GOT3 (cell line): ENCODE measurements at places on chromosomes 2 and 18.

- DNase-seq, result no peak
Measured at GRCh38 chr18:50967714-50968661, at the start of gene ELAC1. TSS of gene ELAC1 (plus strand) at chr18:50968040. CDS start at chr18:50974405, 6,365 bp downstream.

GRCh38 chr2:232261776-232262175 is 116.8 kb upstream of the ALPP start:
- DNase-seq, result no peak

DNA sequence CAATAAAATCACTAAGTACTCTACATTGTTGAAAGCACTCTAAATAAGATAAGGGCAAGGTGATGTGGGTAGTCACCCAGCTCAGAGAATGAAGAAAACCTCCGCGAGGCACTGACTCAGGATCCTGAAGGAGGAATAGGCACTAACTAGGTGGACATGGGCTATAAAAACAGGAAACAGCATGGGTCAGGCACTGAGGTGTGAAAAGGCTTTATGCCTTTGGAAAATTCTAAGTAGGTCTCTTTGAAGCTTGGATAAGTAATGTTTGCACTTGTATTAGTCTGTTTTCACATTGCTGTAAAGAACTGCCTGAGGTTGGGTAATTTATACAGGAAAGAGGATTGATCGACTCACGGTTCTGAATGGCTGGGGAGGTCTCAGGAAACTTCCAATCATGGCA is 161.6 kb downstream of the EPHA4 start:
- DNase-seq, result no peak

DNA sequence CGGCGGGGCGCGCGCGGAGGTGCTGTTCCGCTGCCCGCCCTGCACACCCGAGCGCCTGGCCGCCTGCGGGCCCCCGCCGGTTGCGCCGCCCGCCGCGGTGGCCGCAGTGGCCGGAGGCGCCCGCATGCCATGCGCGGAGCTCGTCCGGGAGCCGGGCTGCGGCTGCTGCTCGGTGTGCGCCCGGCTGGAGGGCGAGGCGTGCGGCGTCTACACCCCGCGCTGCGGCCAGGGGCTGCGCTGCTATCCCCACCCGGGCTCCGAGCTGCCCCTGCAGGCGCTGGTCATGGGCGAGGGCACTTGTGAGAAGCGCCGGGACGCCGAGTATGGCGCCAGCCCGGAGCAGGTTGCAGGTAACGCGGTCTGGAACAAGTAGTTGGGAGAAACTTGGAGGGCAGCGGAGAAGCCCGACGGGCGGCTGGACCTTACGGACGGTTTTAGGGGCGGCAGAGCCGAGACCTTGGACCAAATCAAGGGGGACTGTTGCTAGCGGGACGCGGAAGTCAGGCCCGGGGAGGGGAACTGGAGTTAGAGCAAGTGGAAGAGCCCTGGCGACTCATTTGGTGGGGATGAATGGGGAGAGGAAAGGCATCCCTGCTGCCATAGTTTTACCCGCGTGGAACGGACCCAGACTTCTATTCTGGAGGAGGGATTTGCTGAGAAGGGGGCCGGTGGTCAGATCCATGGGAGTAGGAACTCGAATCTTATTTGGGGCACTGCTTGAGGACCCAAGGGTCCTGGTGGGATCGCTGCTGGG is 573 bp downstream of the IGFBP2 start:
- DNase-seq, result no peak

- no peak for DNase-seq
Measured at GRCh38 chr2:12847694-12848575, 131.2 kb downstream of the TRIB2 start.

DNA sequence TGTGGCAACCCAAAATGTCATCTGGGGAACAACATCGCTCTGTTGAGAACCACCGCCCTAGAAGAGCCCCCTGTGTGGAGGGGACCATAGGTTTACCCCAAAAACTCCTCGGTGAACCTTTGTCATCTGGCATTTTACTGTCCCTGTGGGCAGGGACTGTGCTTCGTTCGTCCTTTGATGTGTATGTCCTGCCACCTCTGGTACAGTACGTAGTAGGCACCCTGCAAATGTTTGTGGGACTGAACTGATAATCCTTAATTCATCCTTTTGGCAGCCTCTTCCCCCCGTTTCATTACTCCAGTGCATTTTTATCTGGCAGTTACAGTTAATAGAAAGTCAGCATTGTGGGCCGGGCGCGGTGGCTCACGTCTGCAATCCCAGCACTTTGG is 728 bp downstream of the NAPG start:
- DNase-seq, result no peak

DNA sequence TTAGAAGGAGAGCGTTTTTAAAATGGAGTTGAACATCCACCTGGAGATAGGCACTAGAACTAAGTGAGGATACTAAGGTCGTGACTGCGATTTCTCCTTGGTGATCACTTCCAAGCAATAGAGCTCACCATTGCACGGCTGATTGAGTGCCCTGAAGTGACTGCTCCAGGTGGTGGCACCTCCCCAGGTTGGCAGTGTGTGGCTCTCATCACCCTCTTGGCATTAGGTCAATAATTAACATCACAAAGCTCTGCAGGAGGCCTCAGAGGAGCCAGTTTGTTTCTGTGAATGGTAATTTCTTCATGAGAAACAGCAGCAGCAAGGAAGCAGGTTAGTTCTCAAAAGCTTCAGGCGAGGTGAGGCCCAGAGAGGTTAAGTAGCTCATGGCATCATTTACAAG is 259.6 kb downstream of the CLIP4 start:
- no peak for DNase-seq

DNA sequence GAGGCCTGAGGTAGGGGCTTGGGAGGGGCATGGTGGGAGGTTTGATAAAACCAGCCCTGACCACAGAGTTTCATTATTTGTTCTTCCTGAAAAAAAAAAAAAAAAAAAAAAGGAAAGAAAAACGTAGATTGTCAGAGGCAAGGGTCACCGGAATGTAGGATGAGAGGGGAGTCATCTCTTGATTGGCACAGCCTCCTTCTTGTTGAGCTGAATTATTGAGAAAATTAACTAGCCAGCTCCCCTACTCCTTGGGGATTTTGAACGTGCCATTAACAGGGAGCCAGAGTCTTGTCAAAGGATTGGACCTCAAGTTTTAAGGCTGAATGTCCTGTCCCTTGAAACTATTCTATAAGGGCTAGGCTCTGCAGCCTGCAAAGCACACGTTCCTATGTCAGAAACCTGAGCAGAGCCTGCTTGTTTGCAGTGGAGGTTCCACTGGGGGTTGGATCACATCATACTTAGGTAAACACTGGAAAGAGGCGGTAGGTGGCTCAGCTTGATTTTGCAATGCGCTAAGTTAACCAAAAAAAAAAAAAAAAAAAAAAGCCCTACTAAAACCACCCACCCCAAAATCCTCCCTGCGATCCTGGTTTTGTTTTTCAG is 2.3 kb downstream of the INHBB start:
- DNase-seq, result no peak

DNA sequence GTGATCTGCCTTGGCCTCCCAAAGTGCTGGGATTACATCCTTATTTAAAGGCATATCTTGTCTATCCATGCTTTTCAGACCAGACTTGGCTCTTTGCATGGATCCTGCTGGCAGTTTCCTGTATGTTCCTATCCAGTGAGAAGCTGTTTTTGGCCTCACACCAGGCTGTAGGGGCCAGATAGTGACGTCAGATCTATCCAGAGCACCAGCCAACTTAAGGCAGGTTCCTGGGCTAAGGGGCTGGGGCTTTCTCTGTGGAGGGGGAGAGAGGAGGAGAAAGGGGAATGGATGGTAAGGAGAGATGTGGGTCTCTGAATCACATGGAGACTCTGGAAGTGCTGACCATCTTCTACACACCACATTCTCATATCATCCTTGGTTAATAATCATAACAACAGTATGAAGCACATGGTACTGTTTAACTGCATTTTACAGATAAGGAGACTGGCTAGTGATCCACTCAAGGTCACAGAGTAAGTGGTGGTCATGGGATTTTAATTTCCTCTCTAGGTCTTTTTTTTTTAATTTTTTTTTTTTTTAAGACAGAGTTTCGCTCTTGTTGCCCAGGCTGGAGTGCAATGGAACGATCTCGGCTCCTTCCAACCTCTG is 2.0 kb upstream of the FAM117B start:
- DNase-seq, result no peak

DNA sequence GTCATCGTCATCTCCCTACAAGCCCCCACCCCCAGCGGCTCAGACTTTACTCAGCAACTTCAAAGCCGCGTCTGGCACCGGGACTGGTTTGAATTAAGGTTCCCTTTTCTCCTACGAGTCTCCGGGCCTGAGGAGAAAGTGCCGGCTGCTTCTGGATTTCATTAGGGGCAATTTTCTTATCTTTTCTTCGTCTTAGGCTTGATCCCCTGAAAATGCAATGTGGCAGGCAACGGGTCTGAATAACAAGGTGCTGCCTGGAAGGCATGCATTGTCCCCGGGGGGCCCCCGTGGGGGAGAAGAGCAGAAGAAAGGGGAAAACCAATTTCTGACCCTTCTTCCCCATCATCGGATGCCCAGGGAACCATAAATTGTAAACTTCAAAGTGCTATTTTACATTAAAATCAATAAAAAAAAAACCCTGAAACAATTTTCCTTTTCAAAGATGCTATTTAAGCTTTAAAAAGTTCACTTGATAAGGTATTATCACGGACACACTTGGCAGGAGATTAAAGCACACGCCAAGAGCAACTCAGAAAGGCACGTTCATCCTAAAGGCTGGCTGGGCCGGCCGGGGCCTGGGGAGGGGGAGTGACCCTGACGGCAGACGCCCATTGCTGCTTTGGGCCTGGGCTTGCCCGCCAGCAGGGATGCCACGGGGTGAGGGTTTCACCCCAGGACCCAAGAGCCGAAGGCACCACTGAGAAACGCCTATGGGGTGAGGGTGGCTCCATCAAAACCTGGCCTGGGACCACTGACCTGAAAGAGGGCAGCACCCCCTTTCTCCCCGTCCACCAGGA is 230.4 kb downstream of the TWIST2 start:
- DNase-seq, result no peak

DNA sequence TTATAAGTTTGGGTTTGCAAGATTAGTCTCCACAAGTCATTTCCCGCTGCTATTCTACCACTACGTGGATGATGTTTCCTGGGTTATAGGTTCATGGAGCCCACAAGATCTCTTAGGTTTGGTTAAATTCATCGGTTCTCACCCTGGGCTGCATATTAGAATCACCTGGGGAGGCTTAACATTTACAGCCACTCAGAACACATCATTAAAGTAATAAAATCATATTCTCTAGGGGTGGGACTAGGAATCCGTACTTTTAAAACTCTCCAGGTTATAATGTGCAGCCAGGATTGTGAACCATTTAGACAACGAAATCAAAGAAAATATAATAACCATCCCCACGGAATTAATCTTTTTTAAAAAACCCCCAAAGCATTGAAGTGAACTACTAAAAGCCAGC is 167.7 kb downstream of the ACTR3 start:
- no peak for DNase-seq

GRCh38 chr2:65395621-65396347 is 36.6 kb downstream of the SPRED2 start:
- no peak for DNase-seq

DNA sequence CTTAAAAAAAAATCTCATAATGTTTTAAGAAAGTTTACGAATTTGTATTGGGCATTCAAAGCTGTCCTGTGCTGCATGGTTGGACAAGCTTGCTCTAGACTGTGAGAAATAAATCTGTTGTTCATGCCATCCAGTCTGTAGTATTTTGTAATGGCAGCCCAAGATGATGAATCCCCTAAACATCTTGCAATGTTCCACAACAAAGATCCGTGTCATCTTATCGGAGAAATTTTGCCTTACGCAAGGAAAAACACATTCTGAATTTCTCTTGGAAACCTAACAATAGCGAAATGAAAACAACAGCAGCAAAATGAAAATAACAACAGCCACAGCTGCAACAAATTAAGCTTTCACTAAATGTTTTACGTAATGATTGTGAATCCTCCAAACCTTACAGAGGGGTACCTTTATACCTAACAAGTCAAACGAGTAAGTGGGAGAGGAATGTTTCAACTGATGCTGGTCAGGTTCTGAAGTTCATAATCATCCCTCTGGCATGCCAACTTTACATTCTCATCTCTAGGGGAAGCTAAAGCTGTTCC is 76.1 kb upstream of the RNU4ATAC start:
- DNase-seq, result no peak

GRCh38 chr2:28578774-28579173 is 82.9 kb downstream of the PLB1 start:
- DNase-seq, result no peak

DNA sequence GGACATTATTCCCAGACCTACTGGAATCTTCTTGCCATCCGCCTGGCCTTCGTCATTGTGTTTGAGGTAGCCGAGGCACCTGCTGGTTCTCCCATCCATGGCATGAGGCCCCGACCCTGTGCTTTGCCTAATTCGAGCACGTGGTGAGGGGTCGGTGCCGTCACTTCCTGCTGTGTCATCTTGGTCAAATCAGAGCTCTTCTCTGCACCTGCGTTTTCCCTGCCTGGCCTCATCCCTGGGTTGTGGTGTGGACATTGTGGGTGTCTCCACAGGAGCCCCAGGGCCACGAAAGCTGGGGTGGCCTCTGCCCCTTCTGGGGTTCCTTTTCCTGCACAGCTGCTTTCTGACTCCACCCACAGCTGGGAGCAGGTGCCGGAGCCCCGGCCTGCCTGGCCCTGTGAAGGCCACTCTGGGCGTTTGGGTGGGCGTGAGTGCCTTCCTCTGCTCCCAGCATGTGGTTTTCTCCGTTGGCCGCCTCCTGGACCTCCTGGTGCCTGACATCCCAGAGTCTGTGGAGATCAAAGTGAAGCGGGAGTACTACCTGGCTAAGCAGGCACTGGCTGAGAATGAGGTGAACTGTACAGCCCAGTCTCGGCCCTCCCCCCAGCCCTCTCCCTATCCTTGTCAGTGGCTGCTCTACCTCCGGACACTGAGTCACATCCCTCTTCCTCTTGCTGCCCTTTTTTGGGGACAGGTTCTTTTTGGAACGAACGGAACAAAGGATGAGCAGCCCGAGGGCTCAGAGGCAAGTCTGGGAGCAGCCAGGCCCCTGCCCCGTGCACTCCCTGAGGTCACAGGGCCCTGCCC is 34.9 kb downstream of the ANO7 start:
- no peak for DNase-seq

DNA sequence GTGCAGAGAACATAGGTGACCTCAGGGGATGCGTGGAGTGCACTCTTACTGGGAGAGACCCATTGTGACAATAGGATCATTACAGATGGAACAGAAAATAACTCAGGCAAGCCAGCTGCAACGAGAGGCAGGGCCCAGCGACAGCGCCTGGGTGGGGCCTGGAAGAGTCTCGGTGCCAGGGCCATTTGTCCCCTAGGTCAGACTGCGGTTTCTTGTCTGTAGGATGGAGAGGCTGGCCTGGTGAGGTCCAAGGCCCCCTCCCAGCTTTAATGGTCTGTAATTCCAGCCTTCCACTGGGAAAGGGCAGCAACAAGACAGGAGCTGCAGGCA is 208.6 kb upstream of the APCDD1 start:
- no peak for DNase-seq

- no peak for DNase-seq
Measured at GRCh38 chr2:219119422-219120043, 41.1 kb downstream of the NHEJ1 start.

- no peak for DNase-seq
Measured at GRCh38 chr2:126661702-126662500, 5.9 kb downstream of the GYPC start.

DNA sequence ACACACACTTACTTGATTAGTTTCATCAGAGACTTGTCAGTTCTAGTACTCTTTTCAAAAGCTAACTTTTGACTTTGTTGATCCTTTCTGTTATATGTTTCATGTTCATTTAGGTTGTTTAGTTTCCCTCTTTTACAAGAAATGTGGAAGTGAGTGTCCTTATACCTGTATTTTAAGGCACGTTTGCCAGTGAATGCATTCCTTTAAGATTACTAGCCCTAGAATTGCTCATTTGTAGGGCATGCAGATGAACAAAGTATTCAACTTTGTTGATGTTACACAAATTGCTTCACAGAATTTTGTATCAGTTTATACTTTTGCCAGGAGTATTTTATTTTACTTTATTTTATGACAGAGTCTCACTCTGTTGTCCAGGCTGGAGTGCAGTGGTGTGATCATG is 6.3 kb downstream of the IL1RL2 start:
- DNase-seq, result no peak
